ENCODE measurements at places on chromosomes 2 and 18.

DNA sequence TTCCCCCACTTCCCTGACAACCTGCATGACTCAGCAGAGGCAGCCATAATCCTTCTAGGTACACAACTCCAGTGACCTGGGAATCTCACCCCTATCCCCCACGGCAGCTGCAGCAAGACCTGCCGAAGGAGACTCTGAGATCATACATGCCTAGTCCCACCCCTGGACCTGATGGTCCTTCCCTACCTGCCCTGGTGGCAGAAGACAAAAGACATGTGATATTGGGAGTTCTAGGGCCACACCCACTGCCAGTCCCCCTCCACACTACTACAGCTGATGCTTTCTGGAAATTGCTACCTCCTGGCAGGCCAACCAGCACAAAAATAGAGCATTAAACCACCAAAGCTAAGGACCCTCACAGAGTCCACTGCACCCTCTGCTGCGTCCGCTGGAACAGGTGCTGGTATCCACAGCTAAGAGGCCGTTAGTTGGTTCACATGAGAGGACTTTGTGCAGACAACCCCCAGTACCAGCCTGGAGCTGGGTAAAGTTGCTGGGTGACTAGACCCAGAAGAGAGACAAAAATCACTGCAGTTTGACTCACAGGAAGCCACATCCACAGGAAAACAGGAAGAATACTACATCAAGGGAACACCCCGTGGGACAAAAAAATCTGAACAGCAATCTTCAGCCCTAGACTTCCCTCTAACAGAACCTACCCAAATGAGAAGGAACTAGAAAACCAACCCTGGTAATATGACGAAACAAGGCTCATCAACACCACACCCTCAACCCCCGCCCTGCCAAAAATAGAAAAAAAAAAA, 12.5 kb downstream of the MARCO start:
- no peak for DNase-seq

- DNase-seq: no peak
Measured at GRCh38 chr18:36917907-36918306, 89.0 kb downstream of the KIAA1328 start.

DNA sequence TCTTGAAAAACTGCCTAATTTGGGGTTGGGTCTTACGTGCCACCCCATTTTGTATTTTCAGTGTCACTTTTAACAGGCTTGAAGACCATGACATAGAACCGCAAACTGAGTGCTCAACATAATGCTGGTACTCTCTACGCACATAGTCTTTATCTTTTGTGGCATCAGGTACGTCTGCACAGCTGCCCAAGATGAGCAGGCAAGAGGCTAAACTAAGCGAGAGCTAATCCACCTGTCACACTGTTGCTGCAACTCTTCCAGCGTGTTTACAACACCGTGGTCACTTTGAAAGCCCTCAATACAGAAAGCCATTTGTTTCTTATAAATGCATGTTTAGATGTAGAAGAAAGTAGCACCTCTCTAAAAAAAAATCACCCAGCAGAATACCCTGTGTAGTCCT, 270.0 kb upstream of the TCF4 start:
- no peak for DNase-seq

DNA sequence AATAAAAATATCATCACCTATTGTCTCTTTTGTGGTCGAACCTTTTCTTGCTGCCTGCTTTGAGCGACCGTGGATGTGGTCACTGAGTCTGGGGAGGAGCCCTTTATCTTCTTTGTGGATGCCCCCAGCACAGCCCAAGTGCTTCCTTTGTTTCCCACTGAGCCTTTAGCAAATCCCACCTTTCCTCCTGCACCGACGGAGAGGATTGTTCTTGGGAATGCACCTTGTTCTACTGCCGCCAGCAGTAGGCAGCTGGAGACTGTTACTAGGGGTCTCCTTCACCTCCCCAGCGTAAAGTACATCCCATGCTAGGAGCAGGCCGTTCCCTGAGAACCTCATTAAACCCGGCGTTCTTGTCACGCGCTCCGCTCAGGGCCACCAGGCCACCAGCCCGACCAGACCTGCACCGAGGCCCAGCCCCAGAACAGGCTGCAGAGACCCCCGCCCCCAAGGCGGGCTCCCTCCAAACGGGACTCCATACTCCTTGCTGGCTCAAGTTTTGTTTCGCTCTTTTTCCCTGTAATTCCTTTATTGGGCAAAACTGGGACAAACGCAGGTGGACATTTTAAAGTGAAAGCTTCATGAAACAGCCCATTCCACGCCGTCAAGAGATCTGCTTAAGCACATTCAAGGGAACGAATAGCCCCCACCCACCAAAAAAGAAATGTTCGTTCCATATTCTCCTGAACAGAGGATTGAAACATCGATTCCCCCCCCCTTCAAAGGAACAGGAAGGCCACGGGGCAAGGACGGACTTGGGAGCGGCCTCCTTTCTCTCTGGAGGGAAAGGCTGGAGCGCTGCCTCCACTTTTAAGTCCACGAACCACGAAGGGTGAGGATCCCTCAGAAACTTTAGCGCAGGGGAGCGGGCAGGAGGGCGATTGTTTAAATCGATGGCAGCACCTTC, 1.1 kb upstream of the MAT2A start:
- DNase-seq: peak; percentile 65

DNA sequence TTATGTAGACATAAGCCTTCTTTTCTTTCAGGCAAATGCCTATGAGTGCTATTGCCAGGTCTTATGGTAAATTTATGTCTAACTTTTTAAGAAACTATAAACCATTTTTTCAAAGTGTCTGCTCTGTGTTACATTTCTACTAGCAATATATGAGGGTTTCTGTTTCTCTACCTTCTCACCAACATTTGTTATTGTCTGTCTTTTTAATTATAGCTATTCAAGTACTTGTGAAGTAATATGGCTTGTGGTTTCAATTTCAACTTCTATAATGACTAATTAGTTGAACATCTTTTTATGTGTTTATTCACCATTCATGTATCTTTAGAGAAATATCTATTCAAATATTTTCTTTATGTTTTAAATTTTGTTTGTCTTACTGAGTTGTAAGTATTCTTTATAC, 213.1 kb upstream of the MC4R start:
- DNase-seq: no peak

All from stimulated activated CD8-positive, alpha-beta memory T cell treated with anti-CD3 and anti-CD28 coated beads, Interleukin-4, amount 100 ng/mL, for 48 hours (primary cell).